NCI-H345 (cell line): ENCODE measurements at places on chromosomes 16 and 17.
A peak's percentile ranks its signal among the peaks of the same experiment; 100 is the strongest.

DNA sequence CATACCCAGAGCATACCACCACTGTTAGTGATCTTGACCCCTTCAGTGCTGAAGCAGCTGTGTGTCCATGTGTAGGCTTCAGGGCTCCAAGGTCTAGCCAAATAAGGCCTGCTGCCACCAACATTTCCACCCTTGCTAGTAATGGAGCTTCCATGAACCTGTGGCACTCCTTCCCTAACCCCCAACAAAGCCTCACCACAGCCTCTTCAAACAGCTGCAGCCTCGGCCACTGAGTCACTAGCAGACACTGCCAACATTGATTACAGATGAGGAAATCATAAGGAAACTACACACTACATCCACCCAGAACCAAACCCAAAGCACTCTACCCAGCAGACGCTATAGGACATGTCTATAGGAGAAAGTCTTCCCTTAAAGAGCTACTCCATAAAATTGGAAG lies 610.7 kb downstream of the KCNJ2 start:
- DNase-seq = no peak

GRCh38 chr16:50393858-50394802 lies 25.3 kb upstream of the BRD7 start:
- no peak for DNase-seq

GRCh38 chr16:53502331-53503269 lies at the start of gene AKTIP:
Gene AKTIP (minus strand): TSS chr16:53503209. CDS start chr16:53500259, 2,950 bp downstream.
- DNase-seq = peak; percentile 64

DNA sequence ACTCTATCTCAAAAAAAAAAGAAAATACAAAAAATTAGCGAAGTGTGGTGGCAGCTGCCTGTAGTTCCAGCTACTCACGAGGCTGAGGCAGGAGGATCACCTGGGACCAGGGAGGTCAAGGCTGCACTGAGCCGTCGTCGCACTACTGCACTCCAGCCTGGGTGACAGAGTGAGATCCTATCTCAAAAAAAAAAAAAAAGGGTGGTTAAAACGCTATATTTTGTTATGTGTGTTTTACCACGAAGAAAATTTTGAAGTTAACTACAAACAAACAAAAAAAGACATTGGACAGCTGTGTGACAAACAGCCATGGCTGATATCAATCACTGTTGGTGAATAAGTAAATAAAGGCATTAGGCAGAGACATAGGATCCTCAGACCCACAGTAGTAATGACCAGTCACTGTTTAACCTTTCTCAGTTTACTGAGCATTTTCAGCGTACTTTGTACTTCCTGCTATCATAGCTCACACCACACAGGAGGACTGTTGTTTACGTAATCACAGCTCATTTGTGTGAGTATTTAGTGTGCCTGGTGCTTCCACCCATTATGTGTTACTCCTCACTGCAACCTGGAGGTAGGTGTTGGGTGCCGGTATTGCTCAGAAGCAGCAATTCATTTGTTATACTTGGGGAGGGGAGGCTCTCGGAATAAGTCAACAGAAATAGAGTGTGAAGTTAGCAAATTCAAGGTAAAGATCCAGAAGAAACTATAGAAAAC lies 55.4 kb downstream of the COPRS start:
- no peak for DNase-seq

- DNase-seq = no peak
Measured at GRCh38 chr16:1877089-1877488, 5.1 kb upstream of the MEIOB start.

DNA sequence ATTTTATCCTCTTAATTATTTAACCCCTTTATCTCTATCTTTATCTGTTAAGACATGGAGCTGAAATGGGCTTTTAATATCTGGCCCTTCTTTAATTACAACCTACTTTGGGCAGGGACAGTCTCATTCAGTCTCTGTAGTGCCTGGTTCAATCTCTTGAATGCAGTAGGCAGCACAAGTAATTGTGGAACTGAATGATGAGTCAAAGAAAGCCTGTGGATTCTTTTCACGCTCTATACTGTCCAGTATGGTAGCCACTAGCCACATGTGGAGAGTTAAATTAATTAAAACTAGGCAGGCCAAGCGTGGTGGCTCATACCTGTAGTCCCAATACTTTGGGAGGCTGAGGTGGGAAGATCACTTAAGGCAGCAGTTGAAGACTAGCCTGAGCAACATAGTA lies 9.3 kb downstream of the BPTF start:
- no peak for DNase-seq

- DNase-seq = no peak
Measured at GRCh38 chr17:12519956-12520594, 145.6 kb upstream of the MYOCD start.

DNA sequence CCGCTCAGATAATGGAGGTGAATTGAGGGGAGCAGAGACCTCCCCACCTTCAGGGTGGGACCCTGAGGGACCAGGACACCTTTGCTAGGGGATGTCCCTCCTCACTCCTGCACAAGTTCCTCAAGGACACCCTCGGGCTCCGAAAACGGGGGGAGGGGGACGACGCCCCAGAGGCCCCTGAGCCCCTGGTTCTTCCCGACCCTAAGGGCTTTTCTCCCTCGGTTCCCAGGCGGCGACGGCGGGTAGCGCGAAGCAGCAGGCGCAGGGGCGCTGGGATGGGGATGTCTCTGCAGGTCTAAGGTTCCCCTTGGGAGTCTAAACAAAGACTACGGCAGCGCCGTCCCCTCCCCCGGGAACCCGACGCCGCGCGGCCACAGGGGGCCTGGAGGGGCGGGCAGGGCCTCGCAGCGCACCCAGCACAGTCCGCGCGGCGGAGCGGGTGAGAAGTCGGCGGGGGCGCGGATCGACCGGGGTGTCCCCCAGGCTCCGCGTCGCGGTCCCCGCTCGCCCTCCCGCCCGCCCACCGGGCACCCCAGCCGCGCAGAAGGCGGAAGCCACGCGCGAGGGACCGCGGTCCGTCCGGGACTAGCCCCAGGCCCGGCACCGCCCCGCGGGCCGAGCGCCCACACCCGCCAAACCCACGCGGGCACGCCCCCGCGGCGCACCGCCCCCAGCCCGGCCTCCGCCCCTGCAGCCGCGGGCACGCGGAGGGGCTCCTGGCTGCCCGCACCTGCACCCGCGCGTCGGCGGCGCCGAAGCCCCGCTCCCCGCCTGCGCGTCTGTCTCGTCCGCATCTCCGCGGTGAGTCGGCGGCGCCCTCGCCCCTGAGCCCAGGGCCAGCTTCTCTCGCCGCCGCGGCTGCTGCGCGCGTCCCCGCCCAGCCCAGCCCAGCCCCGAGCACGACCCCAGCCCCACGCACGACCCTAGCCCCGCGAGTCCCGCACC lies 36.7 kb upstream of the NDRG4 start:
- peak; percentile 27 for DNase-seq

GRCh38 chr17:45229681-45230409 lies 8.2 kb downstream of the FMNL1 start:
- DNase-seq = no peak

- DNase-seq = no peak
Measured at GRCh38 chr16:2071454-2072202, 23.8 kb downstream of the TSC2 start.
